NCI-H446 (cell line): ENCODE measurements at places on chromosomes 7 and 10.

DNA sequence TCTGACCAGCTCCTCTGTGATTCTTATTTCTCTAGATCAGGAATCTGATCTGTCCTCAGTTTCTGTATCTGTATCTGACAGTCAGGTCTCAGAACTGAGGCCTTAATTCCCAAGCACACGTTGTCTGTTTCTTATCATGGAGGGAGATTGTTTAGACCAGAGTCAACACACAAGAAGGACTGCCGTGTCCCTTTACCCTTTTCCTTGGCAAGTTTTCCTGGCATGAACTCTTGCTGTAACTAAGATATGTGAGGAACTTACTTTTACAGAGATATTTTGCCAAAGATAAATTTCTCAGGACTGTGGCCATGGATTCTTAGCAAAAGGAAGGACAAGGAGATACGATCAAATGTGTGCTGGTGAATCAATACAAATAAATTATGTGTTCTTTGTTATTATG is 181.0 kb downstream of the SORCS3 start:
- DNase-seq = no peak

DNA sequence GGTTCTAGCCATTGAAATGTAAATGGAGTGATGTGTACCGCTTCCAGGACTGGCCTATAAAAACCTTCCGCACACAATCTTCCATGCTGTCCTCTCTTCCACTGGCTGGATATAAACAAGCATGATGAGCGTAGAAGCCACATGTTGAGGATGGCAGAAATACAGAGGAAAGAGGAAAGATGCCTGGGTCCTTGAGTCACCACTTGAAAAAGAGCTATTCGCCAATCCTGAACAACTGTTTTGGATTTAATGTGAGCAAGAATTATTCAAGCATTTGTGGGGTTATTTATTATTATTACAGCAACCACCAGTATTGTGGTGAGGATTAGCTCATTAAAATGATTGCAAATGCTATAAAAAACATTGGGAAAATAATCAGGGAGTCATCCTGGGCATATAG is 45.8 kb upstream of the PLXNA4 start:
- DNase-seq = no peak

- DNase-seq = no peak
These were observed 3.5 kb downstream of the SH2D4B start for GRCh38 chr10:80540981-80541750.

DNA sequence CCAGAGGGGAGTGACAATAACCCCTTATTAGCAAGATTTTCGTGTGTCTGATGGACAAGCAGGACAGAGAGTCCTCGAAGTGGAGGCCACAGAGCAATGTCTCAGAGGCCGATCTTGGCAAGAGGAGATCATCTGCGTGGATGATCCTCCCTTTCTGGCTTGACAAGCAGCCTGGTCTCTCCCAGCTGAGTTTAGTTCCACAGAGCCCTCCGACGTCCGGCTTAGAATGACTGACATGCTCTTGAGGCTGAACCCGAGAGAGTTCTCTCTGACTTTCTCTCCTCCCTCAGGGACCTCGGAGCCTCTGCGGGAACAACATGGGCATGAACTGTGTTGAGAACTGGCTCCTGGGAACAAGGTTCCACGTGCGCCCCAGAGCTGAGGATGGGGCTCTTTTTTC is 180.7 kb upstream of the PFKP start:
- no peak for DNase-seq

- no peak for DNase-seq
These were observed 95.9 kb downstream of the TRRAP start for GRCh38 chr7:98974205-98974604.

DNA sequence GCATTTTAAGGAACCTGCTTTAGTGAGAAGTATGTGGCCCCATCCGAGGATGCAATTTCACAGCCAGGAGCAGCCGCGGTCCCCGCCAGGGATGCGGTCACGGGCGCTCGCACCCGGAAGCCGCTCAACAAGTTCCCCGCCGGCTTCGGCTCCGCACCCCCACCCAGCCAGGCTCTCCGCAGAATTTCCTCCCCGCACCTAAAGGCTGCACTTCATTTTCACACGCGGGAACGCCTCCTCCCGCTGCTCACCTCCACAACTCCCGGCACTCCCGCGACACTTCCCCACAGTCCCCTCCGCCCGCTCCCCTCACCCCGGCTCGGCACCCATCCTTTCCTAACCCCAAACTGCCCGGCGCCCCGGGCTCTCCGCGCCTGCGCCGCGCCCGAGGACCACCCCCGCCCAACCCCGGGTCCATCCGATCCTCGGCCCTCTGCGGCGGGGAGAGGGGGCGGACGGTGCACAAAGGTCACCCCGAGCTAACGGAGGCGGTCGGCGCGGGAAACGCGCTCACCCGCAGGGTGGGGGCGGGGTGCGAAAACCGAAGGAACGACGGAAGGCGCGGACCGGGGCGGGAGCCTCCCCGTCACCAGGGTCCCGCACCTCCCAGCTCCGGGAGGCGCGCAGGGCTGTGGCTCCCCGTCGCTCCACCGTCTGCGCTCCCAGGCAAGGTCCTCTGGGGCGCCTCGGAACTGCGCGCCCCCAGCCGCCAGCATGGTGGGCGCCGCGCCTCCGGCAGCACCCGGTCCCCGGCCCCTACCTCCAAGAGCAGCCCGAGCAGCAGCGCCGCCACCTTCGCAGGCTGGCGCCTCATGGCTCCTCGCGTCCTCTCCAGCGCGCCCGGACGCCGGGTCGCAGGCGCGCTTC is 558 bp downstream of the VOPP1 start:
- DNase-seq = no peak

DNA sequence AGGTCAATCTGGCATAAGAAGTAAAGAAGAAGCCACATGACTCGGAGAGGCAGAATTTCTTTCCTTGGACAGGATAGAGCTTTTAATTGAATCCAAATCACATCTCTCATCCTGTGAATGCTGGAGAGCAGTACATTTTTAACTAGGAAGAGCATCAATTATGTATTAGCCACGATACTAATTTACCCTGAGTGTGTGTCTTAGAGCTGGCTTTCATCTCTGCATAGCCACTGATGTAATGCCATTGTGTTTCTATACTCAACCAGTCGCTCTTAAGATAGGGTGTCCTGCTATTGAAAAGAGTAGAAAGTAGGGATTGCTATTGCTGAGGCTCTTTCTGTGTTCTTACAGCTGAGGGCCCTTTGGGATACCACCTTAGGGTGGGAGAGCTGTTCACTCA is 280.3 kb downstream of the AUTS2 start:
- no peak for DNase-seq

DNA sequence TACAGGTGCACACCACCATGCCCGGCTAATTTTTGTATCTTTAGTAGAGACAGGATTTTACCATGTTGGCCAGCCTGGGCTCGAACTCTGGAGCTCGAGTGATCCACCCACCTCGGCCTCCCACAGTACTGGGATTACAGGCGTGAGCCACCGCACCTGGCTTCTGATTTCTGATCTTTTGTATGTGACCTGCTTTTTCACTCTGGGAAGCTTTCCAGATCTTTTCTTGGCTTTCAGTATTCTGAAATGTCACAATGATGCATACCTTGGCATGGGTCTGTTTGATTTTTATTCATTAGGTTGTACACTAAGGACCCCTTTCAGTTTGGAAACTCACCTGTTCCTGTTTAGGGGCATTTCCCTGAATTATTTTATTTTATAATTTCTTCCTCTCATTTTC is 41.6 kb downstream of the PROSER2 start:
- no peak for DNase-seq

DNA sequence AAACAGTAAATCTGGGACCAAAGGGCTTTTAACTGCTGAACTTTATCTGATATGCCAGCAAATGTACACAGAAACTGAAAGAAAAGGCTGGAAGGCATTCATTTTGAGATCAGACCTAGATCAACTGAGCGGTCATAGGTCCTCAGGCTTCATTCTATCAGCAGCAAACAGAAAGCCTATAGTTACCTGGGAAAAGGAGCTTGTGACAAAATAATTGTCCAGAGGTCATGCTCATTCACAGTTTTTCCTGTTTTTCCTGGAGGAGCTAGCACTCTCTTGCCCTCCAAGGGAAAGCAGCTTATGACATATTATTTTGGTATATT is 320.2 kb downstream of the AHR start:
- DNase-seq = no peak

DNA sequence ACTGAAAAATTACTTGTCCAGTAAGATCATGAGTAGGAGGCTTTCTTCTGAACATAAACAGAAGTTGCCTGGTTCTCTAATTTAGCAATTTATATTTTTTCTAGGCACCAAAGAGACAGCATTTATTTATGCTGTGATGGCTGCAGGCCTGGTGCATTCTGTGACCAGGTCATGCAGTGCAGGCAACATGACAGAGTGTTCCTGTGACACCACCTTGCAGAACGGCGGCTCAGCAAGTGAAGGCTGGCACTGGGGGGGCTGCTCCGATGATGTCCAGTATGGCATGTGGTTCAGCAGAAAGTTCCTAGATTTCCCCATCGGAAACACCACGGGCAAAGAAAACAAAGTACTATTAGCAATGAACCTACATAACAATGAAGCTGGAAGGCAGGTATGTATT is 2.8 kb downstream of the WNT16 start:
- DNase-seq = no peak

DNA sequence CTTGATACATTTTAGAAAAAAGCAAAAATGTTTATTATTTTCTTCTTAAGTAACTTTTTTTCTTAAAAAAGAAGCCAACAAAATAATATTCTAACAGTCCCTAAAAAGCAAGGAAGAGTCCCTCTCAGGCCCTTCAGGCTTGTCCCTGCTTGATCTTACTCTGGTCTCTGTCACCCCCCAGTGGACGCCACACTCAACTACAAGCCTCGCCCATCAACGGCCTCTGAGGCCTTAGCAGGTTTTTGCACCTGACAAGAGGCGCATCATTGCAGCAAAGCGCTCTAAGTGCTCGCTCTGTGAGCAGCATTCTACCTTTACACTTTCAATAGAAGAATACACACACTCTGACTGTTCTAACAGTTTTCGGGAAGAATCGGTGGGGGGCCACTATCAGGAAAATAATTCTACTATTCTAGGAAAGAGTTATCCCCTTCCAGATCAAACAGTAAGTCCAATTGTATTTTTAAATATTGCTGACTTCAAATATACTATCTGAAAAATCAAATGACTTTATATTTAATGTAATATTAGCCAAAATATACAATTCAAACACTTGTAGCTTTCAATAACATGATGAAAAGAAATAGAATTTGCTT is 139.2 kb downstream of the USP6NL start:
- peak; percentile 36 for DNase-seq

- DNase-seq = no peak
These were observed 128.8 kb upstream of the FAM20C start for GRCh38 chr7:63521-64021.

DNA sequence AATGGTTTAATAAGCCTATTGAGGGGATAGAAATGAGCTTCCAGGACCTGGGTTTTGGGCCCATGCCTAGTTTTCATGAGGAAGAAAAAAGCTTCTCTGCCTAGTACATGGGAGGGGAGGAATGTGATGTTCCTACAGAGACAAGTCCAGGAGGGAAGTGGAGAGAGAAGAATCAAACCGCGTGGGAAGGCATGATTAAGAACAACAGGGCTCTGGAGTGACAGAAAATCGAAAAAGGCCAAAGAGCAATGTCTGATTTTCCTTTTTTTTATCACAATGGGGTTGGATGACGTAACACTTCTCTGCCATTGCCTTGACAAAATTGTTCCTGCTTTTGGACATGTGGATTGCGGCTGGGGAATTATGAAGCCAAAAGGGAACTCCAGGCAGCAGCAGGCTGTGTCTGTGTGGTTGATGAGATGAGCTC is 258.6 kb downstream of the CXCL12 start:
- no peak for DNase-seq

DNA sequence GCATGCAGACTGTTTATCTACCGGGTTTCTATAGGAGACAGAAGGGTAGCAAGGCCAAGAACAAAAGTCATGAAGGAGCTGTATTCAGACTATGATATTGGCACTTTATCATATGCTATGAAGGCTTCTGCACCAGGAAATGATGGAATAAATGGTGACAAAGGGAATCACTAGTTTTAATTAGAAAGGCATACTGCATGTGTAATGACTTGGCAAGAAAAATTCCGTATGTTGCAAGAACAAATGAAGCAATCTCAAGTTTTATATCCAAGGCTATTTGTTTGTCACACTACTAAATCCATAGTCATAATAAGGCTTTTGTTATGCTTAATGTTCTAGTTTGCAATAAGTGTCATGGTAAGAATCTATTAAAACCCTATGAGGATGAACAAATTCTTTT is 230.9 kb downstream of the ZEB1 start:
- no peak for DNase-seq

GRCh38 chr10:87703771-87704170 is 44.1 kb downstream of the PAPSS2 start:
- no peak for DNase-seq

DNA sequence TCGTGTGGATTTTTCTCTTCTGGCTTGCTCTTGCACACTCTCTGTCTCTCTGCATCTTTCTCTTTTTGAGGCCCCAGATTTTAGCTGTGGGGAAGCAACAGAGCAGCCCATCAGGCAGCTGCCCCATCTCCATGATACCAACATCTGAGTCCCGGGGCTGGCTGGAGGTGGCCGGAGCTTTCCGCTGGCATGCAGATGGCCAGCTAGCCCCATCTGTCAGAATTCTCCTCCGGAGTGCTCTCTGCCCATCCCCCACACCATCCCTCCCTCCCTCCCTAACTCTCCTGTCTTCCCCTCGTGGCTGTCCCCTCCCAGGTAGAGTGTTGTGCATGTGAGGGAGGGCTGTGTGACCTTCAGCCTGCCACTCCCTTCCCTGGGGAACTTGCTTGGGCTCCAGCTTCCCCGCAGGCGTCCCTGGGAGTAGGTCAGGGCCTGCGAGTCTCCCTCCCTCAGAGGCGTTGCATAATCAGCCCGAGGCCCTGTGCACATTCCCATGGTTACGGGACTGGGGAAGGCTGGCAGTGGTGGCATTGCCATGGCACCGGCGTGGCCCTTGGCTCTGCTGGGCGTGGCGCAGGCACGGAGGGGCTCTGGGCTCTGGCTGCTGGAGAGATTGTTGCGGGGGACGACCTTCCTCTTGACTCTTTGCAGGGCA is 24.7 kb downstream of the GHRHR start:
- DNase-seq = no peak

DNA sequence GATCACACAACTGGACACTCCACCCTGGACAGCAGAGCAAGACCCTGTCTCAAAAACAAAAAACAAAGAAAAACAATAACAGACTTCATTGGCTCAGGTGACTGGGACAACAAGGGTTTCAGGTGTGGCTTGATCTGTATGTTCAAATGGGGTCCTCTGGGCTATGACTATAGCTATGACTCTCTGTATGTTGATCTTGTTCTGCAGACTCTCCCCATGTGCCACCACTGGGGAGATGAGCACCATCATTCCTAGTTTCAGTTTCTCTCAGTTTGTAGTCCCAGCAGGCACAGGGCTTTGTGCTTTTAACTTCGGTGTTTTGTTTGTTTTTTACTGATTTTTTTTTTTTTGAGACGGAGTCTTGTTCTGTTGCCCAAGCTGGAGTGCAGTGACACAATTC is 53.8 kb downstream of the SUFU start:
- DNase-seq = no peak

GRCh38 chr10:70376436-70377378 is 5.7 kb downstream of the LRRC20 start:
- DNase-seq = no peak

DNA sequence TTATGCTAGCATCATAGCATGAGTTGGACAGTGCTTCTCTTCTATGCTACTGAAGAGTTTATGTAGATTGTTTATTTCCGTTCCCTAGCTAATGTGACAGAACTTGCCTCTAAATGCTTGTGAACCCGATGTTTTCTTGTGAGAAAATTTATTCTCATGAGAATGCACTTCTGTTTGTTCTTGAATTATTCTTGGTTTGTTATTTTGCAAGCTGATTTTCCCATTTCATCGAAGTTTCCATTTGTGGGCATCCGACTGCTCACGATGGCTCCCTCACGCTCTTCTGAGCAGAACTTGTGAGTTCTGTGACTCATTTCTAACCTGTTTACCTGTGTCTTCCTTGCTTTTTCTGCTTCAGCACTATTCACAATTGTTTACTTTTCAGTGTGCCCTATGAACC is 59.9 kb downstream of the WDFY4 start:
- no peak for DNase-seq
